ENCODE measurements at places on chromosomes 1 and 21.

DNA sequence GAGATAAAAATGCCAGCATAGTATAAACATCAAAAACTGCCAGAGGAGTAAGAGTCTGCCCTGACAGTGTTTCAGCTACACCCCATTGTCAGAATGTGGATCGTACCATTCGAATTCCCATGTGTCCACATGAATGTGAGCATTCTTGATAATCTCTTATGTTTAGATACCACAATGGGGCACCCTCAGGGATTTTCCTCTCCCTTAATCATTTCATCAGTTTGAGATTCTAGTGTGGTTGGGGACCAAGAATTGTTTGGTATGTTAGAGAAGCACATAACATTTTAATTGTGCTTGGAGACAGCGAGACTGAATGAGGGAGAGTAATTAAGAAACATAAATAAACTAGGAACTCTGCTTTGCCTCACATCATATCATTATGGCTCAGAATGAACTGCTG, 120.2 kb downstream of the ZC3H11B start:
- DNase-seq, result no peak

DNA sequence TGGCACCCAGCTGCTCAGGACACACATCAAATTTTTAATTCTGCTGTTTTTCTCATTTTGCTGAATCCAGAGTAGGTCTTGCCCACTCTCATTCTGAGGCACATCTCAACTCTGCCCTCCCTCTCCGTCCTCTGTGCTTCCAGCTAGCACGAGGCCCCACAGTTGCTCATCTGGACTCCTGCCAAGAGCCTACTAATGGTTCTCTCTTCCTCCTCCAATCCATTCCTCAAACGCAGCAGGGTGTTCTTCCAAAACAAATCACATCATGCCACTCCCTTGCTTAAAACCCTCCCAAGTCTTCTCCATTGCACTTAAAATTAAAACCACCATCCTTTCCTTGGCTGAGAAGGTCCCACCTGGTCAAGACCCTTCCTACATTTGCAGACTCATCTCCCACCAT, 49.8 kb upstream of the SCAF4 start:
- no peak for DNase-seq

DNA sequence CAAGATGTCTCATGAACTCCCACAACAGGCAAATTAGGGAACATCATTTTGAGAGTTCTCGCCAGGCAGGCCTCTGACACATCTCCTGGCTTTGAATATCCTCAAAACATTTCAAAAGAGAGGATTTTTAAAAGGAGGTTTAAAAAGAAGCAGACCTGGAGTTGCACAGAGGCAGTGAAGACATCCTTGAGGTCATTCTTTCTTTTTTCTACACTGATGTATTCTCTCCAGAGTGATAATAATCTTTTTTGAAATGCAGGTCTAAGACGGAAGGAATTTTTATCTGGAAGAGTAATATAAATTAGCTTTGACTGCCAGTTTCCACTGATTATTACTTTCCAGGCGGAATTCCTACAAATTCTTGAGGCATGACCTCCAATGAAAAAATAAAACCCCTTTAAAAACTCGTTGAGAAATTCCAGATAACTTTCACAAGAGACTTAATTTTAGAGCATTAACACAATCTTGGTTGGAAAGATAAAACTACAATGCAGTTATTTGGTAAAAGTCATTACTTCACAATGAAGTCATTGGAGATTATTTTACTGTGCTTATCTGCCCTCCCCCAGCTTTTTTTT, 125.0 kb downstream of the LYPLAL1 start:
- no peak for DNase-seq

GRCh38 chr1:192604979-192605620, 29.5 kb downstream of the RGS1 start:
- DNase-seq, result no peak

- no peak for DNase-seq
Observed at GRCh38 chr1:213666922-213667321, 320.9 kb upstream of the PROX1 start.

- no peak for DNase-seq
Observed at GRCh38 chr1:223176437-223176836, 33.4 kb upstream of the TLR5 start.

- DNase-seq, result no peak
Observed at GRCh38 chr1:160674415-160674814, 27.6 kb upstream of the SLAMF1 start.

DNA sequence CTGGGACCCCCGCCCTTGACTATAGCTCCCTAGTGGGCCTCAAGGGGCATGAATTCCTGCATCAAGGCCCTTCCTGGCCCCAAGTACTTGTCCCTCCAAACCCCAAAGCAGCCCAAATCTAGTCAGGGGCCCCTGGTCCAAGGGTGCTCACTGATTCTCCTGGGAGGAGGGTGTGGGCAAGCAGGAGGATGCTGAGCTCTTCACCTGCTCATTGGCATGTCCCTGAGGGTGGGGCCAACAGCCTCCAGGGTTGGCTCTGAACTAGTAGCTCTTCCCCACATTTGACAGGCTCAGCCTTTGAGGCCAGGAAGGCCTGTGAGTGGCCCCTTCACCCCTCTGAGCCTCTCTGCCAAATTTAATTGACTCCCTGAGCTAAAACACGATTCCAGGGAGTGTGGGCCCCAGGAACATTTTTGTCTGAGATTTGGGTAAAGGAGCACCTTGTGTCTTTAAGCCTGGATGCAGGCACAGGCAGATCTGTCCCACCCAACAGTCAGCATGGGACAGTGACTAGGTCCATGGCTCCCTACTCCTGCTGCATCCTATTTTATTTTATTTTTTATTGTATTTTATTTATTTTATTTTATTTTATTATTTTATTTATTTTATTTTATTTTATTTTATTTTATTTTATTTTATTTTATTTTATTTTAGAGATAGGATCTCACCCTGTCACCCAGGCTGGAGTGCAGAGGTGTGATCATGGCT, 11.0 kb upstream of the WNT9A start:
- no peak for DNase-seq

- no peak for DNase-seq
Observed at GRCh38 chr1:53344921-53345838, 17.3 kb upstream of the LRP8 start.

GRCh38 chr1:101977266-101977665, 19.5 kb downstream of the OLFM3 start:
- DNase-seq, result no peak

All from activated gamma-delta T cell treated with Interleukin-2 at 50 U/mL for 16 hours (primary cell).